ENCODE measurements at places on chromosomes 11 and 22.
A peak's percentile ranks its signal among the peaks of the same experiment; 100 is the strongest.

DNA sequence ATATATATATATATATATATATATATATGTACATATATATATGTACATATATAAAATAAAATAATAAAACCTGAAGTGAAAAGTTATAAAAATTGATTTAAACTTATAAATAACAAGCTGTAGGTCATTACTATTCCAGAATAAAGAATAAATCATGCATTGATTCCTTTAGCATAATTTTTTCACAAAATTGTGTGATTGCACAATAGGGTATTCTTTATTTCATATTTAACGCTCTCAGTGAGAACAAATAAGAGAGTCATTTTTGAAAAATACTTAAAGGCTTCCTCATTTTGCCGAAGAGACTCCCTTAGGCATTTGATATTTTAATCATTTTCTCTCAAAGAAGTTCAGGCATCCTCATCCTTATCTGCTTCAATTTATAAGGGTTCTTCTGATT, 41.3 kb upstream of the API5 start:
- no peak for ATAC-seq

DNA sequence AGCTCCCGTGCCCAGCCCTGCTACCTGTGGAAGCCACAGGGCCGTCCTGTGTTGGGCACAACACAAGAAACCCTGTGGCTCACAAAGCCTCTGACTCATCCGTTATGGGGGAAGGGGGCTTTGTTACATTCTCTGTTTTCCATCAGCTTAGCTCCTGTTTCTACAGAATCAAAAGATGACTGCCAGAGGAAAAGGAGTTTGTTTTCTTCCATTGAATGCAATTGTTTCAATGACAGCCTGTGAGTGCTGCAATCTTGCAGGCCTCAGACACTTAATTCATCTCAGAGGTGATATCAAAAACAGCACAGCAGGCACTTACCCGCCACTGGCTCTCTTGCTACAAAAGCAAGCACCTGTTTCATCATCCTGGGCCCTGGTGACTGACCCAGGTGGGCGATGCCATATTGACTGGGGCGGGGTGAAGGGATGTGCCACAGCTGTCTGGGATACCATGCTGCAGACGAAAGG, 194.3 kb downstream of the OPCML start:
- no peak for ATAC-seq

DNA sequence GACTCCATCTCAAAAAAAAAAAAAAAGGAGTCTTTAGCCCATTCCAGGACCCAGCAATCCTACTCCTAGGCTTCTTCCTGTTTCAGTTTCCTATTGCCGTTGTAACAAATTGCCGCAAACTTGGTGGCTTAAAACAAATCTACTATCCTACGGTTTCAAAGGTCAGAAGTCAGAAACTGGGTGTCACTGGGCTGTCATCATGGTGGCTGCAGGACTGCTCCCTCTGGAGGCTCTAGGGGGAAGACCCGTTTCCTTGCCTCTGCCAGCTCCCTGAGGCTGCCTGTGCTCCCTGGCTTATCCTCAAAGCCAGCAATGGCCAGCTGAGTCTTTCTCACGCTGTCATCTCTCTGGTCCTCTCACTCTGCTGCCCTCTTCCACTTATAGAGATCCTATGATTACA, 8.7 kb upstream of the DAGLA start:
- ATAC-seq = no peak

DNA sequence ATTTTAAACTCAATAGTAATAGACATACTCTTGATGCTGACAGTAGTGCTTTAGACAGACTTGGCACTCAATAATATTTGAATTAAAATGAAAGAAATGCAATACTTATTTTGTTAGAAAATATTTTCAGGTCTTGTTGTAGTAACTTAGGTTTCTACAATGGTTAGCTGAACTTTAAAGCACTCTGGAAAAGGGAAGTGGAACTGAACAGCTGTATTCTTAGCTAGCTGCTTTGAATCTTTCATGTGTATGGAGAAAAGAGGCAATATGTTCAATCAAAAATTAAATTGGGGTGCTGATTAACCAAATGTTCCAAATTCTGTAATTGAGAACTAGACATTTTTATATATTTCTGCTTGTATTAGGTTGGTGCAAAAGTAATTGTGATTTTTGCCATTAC, 517.9 kb upstream of the RAG2 start:
- ATAC-seq = no peak

- no peak for ATAC-seq
Observed at GRCh38 chr11:1570531-1570895, 1.6 kb downstream of the DUSP8 start.

GRCh38 chr22:30872285-30873041, 96.1 kb downstream of the MORC2 start:
- no peak for ATAC-seq

GRCh38 chr11:14446701-14447169, 52.9 kb downstream of the COPB1 start:
- peak; percentile 55 for ATAC-seq

DNA sequence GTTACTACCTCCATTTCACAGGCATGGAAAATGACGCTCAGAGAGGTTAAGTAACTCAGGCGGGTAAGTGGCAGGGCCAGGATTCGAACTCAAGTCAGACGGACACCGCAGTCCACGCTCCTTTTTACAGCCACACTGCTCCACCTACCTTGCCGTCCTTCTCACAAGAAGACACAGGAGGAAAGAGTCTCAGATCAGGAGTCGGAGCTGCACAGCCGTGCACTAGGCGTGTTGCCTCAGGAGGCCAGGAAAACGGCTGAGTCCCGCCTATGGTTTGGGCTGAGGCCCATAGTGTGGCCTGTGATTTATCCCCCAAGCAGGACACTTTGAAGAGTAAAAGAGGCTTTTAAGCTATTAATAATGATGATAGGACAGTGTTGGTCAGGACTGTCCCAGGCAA, 44.7 kb upstream of the CD5 start:
- ATAC-seq = no peak

- peak; percentile 47 for ATAC-seq
Observed at GRCh38 chr22:31235081-31235480, 23.0 kb downstream of the LIMK2 start.

- ATAC-seq = no peak
Observed at GRCh38 chr22:48647606-48648515, 1179.8 kb downstream of the BRD1 start.

GRCh38 chr11:66231561-66231960, 36.9 kb upstream of the RAB1B start:
- no peak for ATAC-seq

DNA sequence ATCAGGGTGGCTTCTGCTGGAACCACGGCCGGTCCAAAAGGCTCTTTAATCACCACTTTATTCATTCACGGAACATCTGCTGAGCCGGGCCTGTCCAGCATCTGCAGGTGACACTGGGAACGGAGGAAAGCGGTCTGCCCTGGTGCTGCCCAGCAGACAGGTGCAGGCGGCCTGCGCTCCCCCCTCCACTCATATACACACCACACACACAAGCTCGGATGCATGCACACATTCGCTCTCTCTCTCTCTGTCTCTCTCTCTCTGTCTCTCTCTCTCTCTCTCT, 736.9 kb downstream of the BRD1 start:
- no peak for ATAC-seq

DNA sequence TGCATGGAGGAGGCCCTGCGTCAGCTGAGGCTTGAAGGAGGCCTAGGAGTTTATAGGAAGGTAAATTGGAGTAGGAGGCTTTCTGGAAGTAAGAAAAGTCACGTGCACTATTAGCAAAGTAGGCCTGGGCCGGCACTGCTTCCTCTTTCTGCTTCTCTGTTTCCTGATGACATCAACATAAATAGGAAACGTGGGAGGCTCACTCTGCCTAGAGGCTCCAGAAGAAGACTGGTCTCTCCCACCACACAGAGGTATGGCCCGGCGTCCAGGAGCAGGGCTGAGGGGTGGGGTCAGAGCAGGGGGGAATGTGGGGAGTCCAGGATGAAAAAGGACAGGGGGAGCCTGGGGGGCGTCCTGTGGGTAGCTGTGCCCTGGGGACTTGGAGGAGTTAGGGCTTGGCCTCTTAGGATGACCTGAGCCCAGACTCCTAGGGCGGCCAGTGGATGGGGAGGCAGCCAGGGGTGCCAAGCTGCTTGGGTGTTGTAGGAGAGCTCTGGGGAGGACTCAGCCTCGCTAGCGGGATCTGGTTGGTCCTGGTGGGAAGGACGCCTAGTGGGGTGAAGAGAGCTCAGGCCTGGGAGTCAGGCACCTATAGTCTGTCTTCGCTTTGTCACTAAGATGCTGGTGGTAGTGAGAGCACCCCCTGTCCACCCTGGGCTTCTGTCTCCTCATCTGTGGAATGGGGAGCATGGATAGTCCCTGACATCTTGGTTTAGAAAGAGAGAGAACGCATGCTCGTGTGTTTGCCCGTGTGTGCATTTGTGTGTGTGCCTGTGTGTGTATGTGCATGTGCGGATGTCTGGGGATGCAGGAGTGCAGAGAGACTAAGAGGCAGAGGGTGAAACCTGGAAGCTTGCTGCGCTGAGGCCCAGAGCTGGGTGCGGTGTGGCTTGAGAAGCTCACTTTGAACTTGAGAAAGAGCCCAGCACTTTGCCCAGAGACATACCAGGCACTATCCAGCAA, at the start of gene CSF2RB:
Gene CSF2RB, plus strand, starts transcription at position 202 of the 963 bp plus-strand sequence. CDS start 8,580 bp downstream, outside the sequence.
- ATAC-seq = no peak

GRCh38 chr11:75536786-75537641, 11.3 kb upstream of the GDPD5 start:
- ATAC-seq = peak; percentile 98

GRCh38 chr11:18650859-18651557, 16.9 kb upstream of the SPTY2D1 start:
- ATAC-seq = peak; percentile 87

- ATAC-seq = no peak
Observed at GRCh38 chr11:111305876-111306275, 7.5 kb downstream of the POU2AF3 start.

DNA sequence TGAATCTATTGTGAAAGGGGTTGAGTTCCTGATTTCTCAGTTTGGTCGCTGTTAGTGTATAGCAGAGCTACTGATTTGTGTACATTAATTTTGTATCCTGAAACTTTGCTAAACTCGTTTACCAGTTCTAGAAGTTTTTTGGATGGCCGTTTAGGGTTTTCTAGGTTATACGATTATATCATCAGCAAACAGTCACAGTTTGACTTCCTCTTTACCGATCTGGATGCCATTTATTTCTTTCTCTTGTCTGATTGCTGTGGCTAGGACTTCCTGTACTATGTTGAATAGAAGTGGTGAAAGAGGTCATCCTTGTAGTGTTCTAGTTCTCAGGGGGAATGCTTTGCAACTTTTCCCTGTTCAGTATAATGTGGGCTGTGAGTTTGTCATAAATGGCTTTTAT, 24.6 kb upstream of the OOSP4B start:
- no peak for ATAC-seq

GRCh38 chr22:46775850-46776826, 13.7 kb downstream of the TBC1D22A start:
- no peak for ATAC-seq

GRCh38 chr11:112057170-112057569, 16.6 kb downstream of the PIH1D2 start:
- ATAC-seq = peak; percentile 95

DNA sequence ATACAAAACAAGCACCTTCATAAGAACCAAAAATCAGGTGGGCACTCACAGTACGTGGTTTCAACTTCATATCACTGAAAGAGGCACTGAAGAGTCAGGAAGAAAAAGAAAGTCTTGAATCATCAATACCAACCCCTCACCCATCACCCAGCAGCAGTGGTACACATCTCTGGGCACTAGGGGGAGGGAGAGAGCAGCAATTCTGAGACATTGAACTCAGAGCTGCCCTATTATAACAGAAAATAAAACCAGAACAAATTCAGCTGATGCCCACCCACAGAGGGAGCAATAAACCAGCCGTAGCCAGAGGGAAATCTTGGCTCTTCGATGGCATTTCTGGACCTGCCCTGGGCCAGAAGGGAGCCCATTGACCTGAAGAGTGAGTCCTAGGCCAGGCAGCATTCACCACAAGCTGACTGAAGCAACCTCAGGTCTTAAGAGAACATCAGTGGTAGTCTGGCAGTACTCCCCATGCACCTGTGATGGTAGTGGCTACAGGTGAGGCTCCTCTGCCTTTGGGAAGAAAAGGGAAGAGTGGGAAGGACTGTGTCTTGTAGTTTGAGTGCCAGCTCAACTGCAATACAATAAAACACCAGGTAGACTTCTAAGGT, 42.2 kb upstream of the FAM181B start:
- ATAC-seq = peak; percentile 45

DNA sequence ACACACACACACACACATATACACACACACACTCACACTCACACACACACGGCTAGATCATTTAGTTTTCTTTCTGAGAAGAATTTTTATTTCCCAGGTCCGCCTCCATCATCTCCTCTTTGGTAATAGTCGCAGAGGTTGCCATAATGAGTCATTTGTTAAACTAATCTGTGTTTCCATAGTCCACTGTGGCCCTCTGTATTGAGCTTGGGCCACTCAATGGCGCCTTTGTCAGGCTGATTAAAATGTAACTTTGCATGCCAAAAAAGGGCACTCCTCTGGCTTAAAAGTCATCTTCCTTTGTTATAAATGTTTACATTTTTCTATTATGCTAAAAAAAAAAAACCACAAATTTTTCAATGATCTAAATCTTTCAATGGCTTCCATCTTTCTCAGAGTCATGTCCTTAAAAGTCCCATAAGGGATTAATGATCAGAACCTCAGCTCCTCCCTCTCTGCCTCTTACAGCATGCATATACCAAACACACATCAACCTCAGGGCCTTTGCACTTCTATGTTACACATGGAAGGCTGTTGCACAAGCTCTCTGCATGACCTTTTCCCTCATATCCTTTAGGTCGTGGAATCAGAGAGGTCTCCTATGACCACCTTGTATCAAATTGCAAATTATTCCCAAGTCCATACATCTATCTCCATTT, 35.3 kb downstream of the EHF start:
- no peak for ATAC-seq

DNA sequence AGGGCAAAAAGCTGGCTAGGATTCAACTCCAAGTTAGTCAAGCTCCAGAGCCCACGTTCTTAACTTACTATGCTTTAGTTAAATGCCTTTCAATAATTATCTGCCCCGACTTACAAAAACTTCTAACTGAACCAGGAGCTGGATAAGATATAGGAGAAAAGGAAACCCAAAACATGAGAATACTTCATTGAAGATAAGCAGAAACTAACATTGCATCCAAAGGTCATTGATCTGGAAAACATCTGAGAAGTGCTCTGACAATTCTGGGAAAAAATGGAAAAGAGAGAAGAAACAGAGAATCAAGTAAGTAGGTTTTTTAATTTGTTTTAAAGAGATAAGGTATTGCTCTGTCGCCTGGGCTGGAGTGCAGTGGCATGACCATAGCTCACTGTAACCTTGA, 27.2 kb downstream of the ACAT1 start:
- no peak for ATAC-seq

- no peak for ATAC-seq
Observed at GRCh38 chr11:121327553-121327952, 35.0 kb downstream of the SC5D start.

GRCh38 chr22:36486619-36487384, 5.4 kb upstream of the TXN2 start:
- ATAC-seq = no peak

DNA sequence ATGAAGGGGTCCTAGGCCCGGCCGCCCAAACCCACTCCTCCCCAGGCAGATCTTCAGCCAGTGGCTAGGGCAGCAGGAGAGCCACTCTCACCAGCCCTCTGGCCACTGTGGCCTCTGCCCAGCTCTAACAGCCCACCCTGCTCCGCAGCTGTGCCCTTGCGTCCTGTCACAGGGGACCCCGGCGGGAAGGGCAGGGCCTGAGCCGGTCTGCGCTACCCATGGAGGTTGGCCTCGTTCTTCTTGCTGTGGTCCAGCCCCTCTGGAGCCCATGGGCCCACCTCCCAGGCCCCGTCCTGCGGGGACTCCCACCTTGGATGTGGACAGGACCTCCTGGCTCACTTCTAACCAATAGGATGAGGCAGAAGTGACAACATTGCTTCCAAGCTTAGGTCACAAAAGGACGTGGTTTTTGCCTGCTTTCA, 38.3 kb upstream of the TH start:
- no peak for ATAC-seq

- ATAC-seq = no peak
Observed at GRCh38 chr22:46131151-46131587, 19.2 kb upstream of the PPARA start.
